H1 (cell line): ENCODE measurements at places on chromosomes 6 and 20.

DNA sequence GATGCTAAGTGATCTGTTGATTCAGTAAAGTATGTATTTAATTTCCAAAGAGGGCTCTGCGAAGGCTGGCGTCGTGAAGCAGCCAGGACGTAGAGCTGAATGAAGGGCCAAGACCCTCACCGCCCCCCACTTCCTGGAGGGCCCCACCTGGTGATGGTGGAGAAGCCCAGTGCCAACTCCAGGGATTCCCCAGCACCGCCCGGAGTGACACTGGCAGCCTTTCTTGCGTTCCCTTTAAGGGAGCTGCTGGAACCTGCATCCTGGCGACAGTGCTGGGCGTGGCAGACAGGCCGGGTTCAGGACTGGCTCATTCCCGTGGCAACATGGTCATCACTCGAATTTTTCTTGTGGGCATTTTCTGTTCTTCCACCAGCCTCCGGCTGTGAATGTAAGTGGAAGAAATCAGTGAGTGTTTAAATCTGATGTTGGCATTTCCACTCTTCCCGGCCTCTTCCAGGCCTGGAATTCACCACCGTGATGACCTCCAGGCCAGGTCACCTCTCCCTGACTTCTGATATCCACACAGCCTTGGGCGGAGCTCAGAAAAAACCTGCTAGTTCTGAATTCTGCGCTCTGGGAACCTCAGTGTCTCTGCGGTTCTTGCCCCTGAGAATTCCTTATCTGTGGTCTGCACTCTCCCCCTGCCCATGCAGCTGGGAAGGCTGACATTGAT lies 57.4 kb upstream of the DACT2 start:
- no peak for DNase-seq

GRCh38 chr20:24488064-24488799 lies 18.8 kb downstream of the SYNDIG1 start:
- no peak for DNase-seq

DNA sequence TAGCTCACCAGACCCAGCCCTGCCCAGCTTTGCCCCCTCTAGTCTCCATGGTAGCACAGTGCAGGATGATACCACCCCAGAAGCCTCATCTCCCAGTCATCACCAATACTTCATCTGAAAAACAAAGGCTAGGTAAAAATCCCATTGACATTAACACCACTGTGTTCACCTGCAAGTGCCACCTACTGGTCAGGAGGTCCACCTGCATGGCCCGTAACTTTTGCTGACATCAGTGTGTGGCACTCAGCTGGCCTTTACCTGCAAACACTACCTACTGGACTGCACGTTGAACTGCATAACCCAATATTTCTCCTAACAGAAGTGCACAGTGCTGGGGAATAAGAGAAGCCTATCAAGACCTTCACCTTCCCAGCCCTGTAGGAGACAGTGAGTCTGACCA lies 234.7 kb upstream of the ADGRB3 start:
- no peak for DNase-seq

- no peak for DNase-seq
These were observed 37.1 kb upstream of the EEF1E1 start for GRCh38 chr6:8139451-8139850.

- DNase-seq = no peak
These were observed 702.9 kb downstream of the TENT5A start for GRCh38 chr6:81049425-81050042.

- no peak for DNase-seq
These were observed 3.9 kb upstream of the KIAA0408 start for GRCh38 chr6:127463056-127463455.

- DNase-seq = peak; percentile 67
These were observed at the start of gene TTPAL for GRCh38 chr20:44475694-44476560. Gene TTPAL (plus strand): TSS chr20:44475874. CDS start chr20:44480000, 4,126 bp downstream.

DNA sequence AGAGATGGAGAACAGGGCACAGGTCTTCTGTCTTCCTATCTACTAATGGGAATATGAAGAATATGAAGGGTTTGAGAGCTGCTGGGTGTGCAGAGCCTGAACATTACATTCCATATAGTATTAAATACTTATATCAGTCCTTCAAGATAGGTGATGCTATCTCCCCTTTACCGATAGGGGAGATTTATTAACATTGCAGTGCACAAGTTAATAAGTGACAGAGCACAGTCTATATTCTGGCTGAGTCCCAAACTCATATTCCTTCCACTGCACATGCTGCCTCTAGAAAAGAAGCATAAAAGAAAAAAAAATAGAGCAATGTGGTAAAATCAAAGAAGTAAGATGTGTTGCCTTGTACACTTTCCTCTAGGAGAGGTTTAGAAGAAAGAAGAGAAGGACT lies 18.5 kb upstream of the KIAA0408 start:
- DNase-seq = no peak
